ENCODE measurements at places on chromosomes 7 and 10.
A peak's percentile ranks its signal among the peaks of the same experiment; 100 is the strongest.

DNA sequence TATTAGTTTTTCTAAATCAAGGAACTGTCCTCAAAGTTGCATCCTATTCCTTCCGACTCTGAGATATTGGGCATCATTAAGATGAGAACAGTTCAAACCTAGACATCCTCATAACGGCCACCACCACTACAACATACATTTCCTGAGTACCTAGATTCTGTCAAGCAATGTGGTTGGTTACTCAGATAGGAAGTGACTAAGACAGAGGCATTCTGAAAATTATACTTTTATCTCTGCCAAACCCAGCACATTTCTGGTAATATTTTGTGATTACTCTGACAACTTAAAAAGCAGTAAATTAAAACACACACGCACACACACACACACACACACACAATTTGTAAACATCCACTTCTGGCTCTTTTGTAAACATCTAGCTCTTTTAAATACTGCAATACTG lies 291.2 kb upstream of the MEOX2 start:
- no peak for DNase-seq

DNA sequence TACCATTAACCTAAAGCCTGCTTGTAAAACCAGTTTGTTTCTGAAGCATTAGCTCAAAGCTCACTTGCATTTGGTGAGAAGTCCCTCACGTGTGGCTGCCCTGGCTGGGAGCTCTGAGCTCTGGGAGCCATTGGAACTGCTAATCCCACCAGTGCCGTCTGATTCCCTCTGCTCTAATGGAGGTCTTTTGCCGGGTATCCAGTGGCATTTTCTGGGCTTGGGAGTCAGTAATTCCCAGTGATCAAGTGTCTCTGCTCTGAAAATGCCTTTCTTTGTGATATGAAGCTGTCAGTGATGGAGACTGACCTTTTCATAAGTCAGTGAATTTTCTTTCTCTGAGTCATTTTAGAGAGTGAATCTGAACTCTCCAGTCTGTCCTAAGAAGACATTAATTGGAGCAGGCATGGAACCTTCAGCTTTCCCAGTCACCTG lies 36.9 kb upstream of the FAM20C start:
- DNase-seq, result no peak

DNA sequence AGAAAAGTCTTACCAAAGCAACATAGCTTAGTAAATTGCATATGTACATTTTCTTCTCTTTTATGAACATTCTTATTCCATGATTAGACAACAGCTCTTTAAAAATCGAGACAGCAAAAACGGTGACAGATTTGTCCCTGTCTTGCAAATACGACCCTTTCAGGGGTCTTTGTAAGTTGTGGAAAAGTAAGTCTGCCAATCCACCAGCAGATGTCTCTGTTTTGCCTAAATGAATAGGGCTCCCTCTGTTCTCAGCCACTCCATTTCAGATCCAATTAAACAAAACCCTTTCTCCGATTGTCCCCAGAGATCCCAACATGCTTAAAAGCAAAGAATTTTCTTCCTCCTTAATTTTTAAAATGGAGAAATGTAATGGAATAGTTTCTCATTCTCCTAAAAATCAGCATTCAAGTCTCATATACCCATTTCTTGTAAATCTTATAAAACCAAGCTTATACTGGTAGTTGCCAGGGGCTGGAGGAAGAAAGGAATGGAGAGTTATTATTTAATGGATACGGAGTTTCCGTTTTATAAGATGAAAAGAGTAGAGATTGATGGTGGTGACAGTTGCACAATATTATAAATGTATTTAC lies 61.0 kb upstream of the NFE2L3 start:
- DNase-seq, result no peak

DNA sequence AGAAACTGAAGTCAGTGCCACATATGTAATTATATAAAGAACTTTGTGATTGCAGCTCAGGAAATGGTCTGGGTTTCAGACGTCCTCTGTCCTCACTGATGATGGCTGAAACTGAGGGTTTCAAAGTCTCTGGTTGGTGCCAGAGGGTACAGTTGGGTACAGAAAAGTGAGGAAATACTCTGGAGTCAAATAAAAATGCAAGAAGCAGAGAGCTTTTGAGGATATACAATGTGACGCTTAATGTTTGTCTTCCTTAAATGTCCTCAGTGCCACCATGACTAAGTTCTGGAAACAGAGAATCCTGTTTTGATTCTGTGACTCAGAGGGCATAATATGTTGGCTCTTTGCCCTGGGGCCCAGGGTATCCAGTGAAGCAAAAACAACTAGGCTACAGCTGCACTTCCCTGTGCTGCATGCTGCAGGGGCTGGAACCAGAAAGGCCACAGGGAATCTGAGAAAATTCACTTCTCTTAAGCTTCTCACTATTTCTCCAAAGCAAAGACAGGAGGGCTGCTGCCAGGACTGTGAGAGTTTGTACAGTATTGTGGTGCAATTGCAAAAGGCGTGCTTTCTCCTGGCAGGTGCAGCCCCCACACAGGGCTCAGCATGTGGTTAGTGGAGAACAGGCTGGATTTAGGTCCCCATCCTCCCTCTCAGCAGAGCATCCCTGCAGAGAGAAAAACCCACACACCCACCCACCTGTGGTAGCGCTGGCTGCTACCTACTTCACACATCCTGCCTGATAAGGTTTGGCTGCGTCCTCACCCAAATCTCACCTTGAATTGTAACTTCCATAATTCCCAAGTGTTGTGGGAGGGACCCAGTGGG lies 169.5 kb upstream of the SVIL start:
- peak; percentile 7 for DNase-seq

DNA sequence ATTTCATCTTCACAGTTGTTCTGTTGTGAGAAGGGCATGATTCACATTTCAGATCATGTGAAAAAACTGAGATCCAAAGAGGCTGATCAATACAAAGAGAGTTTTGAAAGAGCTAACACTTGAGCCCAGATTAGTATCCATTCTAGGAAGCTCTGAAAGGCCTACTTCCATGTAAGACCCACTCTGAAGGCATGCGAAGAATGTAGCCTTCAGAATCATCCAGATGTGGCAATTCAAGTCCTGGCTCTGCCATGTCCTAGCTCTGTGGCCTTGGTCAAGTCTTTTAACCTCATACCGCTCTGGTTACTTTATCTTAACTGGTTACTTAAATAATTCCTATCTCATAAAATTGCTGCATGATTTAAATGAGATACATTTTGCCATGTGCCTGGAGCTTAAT lies 111.1 kb downstream of the FZD1 start:
- DNase-seq, result no peak

DNA sequence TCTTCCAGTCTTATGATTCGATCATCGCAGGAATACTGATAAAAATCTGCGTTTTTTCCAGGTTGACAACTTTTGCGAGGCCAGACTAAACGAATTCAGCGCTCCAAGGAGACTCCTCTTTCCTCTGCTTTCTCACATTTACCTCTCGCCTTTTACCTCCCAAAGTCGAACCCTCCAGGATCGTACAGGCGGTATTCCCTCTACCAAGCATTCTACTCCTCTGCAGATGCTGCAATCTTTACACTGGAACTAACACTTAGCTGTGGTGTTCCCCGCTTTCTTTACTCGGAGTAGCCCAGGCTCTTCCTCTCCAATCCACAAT lies 449 bp downstream of the NUDT5 start:
- no peak for DNase-seq

DNA sequence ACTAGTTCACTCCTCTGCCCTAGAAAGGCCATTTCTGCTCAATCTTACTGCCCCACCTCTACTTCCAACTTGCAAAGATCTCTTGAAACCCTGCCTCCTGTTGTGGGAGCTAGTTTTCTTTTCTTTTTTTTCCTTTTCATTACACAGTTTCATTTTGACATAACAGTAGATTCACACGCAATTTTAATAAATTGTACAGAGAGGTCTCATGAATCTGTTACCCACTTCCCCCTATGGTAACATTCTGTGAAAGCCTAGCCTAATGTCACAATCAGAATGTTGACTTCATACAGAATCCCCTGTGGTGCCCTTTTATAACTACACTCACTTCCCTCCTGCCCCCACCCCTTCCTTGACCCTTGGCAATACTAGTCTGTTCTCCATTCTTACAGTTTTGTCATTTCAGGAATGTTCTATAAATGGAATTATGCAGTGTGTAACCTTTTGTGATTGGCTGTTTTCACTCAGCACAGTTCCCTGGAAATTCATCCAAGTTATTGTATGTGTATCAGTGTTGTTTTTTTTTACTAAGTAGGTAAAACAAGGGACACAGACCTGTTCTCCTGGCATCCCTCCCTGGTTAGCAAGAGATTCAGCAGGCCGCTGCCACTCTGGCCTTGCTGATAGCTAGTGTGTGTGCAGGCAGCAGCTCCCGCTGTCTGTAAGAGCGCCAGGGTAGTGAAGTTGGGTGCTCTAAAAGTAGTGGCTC lies 21.5 kb downstream of the CHST3 start:
- DNase-seq, result no peak

All from stimulated activated naive CD8-positive, alpha-beta T cell treated with anti-CD3 and anti-CD28 coated beads, Interleukin-15, Interleukin-2, amounts not matched to agents 100 U/mL and 50 U/mL, for 24 hours (primary cell).